ENCODE measurements at places on chromosomes 1 and 21.

GRCh38 chr1:116567790-116568661 lies 2.8 kb downstream of the CD58 start:
- DNase-seq, result no peak

- DNase-seq, result no peak
Measured at GRCh38 chr1:76687307-76688175, 179.7 kb upstream of the ST6GALNAC5 start.

GRCh38 chr1:116989835-116990234 lies 11.7 kb upstream of the CD101 start:
- DNase-seq, result no peak

- DNase-seq, result no peak
Measured at GRCh38 chr1:56105397-56105796, 474.0 kb downstream of the PLPP3 start.

DNA sequence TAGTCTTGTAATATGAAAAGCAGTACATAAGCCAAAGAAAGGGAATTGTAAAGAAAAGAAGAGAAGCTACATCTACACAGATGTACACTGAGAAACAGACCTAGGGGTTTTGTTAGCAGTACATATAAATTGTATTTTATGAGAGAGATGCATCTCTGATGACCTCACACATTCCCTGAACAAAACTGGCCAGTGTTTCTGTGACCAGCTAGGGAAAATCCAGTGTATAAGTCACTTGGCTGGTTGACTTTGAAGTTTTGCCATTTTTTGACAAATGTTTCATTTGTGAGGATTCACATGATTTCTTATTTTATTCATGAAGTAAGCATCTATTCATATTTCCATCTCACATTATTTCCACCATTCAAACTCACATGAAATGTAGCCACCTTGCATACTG lies 28.3 kb upstream of the DYNLT5 start:
- no peak for DNase-seq

GRCh38 chr1:50521703-50522102 lies 98.5 kb upstream of the DMRTA2 start:
- DNase-seq, result no peak

GRCh38 chr1:111496398-111496797 lies 7.0 kb downstream of the ADORA3 start:
- no peak for DNase-seq

GRCh38 chr1:18883636-18884418 lies 18.5 kb downstream of the ALDH4A1 start:
- peak; percentile 73 for DNase-seq

- no peak for DNase-seq
Measured at GRCh38 chr21:15028186-15028585, 36.6 kb downstream of the NRIP1 start.

- DNase-seq, result no peak
Measured at GRCh38 chr1:165328136-165328535, 28.4 kb downstream of the LMX1A start.

DNA sequence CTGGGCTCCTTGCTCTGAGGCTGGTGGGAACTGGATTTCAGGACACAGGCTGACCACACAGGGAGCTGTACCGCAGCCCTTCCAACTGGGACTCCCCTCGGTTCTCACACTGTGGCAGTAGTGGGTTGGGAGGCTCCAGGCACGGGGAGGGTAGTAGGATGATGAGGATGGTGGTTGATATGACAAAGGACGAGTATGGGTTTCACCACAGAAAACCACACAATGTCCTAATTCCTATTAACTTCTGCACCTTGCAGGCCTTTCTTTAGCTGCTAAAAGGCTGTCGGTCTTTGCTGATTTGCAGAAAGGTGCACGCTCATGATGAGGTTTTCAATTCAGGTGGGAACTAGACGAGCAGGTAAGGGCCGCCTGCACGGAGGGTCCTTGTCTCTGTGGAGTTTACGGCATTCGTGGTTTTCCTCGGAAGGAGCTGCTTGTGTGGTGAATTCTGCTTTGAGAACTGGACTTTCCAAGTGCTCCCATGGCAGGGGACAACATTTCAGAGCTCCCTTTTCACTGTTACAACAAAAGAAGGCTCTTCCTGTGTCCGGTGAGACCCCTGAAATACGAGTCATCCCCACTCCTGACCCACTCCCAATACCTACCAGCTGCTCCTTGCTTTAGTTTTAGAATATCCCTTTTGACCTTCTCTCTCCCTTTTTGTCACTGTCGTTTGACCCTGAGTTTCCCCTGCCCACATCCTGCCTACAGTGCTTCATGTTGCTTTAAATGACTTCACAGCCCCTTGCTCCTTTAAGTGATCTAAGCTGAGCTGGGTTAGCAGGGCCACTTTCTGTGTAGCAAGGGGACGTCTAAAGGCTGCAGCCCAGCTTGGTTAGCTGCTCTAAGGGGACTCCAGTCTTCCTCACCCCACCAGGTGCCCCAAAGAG lies 125.1 kb downstream of the MRPS6 start:
- DNase-seq, result no peak

GRCh38 chr1:159142391-159142663 lies 29.1 kb upstream of the CADM3 start:
- no peak for DNase-seq

- DNase-seq, result no peak
Measured at GRCh38 chr1:18723701-18724411, 93.2 kb downstream of the PAX7 start.

GRCh38 chr1:230240446-230241086 lies 173.5 kb downstream of the GALNT2 start:
- DNase-seq, result no peak

DNA sequence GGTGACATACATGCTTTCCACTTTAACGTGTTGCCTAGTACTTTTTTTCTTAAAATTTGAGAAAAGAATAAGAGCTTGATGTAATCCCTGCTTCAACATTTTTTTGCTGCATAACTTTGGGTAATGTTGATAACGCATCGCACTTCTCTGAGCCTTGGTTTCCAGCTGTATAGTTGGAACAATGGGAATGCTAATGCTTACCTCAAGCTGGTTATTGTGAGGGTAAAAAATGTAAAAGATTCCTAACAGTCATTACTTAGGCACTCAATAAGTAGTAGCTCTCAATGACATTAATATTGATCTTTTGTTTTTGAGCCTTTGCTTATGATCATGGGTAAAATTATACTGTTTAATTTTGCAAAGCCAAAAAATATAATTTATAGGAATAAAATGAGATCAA lies 683.3 kb upstream of the CXADR start:
- DNase-seq, result no peak

- DNase-seq, result no peak
Measured at GRCh38 chr1:180233191-180234011, 3.3 kb downstream of the LHX4 start.

GRCh38 chr1:153483776-153484175 lies 23.3 kb upstream of the S100A7 start:
- no peak for DNase-seq

DNA sequence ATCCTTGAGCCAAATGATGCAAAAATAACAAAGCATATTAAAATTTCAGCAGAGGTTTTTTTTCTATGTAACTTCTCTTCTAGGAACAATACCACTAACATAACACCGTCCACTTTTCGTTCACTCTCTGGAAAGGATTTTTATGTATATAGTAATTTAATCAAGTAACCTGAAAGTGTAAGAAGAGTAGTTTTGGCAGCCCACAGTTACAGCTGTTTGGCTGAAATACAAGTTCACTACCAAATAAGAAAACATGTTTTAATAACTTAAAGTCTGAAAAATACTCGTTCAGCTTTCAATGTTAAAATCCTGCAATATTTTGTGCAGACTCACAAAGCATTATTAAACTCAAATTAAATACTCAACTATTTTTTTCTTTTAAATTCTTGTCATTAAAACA lies 896.8 kb upstream of the ADGRL4 start:
- DNase-seq, result no peak

DNA sequence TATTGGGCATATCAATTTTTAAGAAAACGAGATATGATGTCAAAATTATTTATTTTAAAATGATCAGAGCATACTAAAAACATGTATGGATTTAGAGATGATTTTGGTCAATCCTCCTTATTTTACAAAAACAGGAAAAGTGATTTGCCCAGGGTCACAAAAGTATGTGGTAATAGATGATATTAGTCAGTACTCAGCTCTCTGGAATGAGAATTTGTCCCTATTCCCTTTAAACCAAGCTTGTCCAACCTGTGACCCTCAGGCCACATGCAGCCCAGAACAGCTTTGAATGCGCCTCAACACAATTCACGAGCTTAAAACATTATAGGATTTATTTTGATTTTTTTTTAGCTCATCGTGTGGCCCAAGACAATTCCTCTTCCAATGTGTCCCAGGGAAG lies 104.7 kb downstream of the AKT3 start:
- no peak for DNase-seq

GRCh38 chr1:202316186-202316585 lies 25.6 kb downstream of the UBE2T start:
- DNase-seq, result no peak

- no peak for DNase-seq
Measured at GRCh38 chr1:45393718-45394302, 53.6 kb upstream of the MUTYH start.

DNA sequence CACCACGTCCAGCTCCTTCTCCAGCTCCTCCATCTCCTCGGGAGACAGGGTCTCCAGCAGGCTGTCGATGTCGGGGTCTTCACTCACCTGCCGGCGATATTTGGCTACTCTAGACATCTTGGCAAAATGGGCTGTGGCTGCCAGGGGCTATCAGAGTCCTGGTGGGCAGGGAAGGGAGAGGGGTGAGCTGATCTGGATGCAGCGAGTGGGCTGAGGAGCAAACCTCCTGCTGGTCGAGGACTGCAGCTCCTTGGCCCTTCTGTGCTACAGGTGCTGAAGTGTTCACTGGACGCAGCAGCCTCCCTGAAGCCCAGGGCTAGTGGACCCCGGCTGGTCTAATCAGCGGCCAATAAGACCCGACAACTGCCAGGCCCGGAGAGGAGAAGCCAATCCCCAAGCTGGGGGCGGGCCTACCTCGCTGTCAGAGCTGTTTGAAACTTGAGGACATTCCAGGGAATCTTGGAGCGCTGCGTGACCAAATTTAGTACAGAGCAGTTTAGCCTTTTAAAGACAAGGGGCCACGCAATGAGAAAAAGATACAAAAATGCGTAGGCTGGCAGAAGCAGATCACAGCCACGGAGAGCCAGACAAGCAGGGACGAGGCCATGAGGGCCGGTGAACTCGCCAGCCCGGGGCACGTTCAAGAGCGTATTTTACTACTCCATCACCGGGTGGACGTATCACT lies at the start of gene LMOD1:
TSS of gene LMOD1 (minus strand) at position 325 of the 685 bp plus-strand sequence. CDS start at position 117, 208 bp downstream.
- peak; percentile 62 for DNase-seq

- DNase-seq, result no peak
Measured at GRCh38 chr21:44456915-44457736, 1.8 kb downstream of the LRRC3 start.

- DNase-seq, result no peak
Measured at GRCh38 chr1:229159668-229160544, 111.0 kb upstream of the RAB4A start.

- no peak for DNase-seq
Measured at GRCh38 chr1:231841616-231842344, 215.2 kb downstream of the DISC1 start.

- no peak for DNase-seq
Measured at GRCh38 chr1:230268371-230269170, 157.6 kb downstream of the PGBD5 start.

- DNase-seq, result no peak
Measured at GRCh38 chr1:91759076-91759475, 126.9 kb downstream of the TGFBR3 start.

DNA sequence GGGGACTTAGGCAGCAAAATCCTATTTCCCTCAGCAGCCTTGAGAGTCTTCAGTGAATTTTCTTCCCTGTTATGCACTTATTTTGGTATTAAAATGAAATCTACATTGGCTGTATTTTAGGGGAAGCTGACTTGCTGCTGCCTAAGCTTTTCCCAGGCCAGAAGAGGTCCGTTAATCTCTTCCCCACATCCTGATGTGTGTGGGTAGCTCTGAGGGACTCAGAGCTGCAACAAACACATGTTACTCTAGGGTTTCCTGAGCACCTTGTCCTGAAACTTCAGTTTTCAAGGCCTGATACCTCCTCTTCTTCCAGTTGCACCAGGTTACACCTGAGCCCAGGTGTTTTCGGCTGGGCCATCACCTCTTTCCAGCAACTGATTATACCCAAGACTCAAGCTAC lies 51.5 kb downstream of the SYT6 start:
- DNase-seq, result no peak

DNA sequence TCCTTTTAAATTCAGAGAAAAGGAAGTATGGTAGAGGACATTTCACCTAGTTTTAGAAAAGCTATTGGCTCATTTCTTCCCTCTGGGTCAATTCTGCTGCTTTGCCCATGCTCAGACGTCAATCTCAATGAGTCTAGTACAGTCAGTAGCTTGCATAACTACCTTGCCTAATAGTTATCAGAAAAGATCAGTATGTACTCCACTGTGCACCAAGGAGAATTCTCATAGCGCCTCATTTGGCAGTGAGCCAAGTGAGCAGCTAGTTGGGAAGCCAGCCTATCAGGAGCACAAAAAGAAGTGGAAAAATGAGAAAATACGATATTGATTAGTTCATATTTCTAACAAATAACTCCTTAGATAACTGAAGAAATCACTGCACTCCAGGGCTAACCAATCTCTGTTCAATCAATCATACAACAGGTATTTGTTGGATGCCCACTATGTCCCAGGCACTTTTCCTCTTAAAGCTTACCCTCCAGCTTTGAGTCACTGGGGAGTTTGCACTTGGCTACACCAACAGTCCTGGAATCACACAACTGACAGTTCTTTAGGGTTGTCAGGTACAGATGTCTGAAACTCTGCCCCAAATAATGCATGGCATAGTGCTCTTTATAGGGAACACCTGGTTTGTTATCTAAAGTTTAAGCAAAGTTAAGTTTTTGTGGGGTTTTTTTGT lies 50.2 kb downstream of the PRDX6 start:
- DNase-seq, result peak; percentile 48

- no peak for DNase-seq
Measured at GRCh38 chr1:199799116-199799515, 228.4 kb upstream of the NR5A2 start.

DNA sequence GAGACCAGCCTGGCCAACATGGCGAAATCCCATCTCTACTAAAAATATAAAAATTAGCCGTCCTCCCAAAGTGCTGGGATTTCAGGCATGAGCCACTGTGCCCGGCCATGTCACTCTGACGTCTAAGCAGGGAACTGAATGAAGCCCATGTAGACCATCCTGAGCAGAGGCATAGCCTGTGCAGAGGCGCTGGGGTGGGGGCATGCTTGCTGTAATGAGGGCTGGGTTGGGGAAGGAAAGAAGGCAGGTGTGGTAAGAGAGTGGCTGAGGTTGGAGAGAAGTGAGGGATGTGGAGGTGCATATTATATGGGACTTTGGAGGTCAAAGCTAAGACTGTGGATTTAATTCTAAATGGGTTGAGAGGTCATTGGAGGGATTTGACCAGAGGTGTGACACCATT lies 47.1 kb upstream of the SCMH1 start:
- DNase-seq, result no peak

DNA sequence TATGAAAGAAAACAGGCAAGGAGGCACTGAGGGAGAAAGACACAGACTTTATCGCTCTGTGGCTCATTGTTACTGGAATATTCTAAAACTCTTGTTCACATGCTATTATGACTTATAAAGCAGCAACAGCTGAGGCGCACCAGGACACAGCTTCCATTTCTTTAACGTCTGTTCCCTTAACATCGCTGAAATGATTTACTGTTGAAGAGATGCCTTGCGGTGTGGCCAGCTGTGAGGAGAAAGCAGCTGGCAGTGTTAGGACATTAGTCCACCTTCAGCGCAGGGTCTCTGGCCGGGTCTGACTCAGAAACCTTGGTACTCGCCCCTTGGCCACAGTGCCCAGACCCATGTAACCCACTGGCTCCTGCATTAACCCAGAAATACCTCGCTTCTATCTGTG lies 3.1 kb upstream of the PER3 start:
- DNase-seq, result no peak

GRCh38 chr21:45715441-45715840 lies 71.9 kb downstream of the PCBP3 start:
- no peak for DNase-seq

GRCh38 chr1:227260433-227260832 lies 57.9 kb downstream of the CDC42BPA start:
- DNase-seq, result no peak

All from omental fat pad (tissue), 4 donors.